ENCODE measurements at places on chromosomes 3 and 15.

- DNase-seq = no peak
Measured at GRCh38 chr15:101210058-101210457, 41.8 kb downstream of the CHSY1 start.

GRCh38 chr3:110589341-110589740, 482.3 kb upstream of the NECTIN3 start:
- no peak for DNase-seq

DNA sequence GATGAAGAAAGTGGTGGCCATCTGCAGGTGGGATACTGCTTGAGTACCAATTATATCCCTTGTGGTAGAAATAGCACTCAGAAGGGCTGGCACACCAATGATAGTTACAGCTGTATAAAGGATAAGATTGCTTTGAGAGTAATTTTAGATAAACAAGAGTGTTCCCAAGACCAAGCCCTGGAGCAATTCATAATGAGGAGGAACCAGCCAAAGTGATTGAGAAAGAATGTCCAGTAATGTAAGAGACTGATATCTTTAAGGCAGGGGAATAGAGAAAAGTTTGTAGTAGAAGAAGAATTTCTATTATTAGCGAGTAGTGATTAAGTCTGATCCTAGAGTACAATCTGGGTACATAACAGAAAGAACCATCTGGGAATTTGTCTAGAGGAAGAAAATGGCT, 945.1 kb downstream of the OTOL1 start:
- DNase-seq = no peak

- no peak for DNase-seq
Measured at GRCh38 chr3:194756460-194756779, 70.7 kb downstream of the FAM43A start.

- no peak for DNase-seq
Measured at GRCh38 chr3:170485696-170486095, 67.0 kb downstream of the CLDN11 start.

DNA sequence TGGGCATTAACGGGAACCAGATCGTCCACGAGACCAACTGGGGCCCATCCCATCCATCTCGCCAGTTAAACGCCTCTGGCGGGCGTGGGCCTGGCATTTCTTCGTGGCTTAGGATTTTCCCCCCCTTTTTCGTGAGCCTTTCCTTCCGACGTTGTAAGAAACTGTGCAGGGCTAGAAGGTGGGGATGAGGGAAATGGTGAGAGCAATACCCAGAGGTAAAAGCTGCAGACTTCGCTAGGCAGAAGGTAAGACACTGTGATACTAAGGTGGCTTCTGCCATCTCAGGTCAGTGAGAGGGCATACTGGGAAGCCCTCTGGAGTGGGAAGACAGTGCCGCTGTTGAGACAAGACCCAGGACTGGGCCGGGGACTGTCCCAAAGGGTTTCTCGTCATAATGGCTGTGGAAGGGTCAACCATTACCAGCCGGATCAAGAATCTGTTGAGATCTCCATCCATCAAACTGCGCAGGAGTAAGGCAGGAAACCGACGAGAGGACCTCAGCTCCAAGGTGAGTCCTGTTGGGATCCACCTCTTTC, 666 bp downstream of the MAPKBP1 start:
- DNase-seq = no peak

DNA sequence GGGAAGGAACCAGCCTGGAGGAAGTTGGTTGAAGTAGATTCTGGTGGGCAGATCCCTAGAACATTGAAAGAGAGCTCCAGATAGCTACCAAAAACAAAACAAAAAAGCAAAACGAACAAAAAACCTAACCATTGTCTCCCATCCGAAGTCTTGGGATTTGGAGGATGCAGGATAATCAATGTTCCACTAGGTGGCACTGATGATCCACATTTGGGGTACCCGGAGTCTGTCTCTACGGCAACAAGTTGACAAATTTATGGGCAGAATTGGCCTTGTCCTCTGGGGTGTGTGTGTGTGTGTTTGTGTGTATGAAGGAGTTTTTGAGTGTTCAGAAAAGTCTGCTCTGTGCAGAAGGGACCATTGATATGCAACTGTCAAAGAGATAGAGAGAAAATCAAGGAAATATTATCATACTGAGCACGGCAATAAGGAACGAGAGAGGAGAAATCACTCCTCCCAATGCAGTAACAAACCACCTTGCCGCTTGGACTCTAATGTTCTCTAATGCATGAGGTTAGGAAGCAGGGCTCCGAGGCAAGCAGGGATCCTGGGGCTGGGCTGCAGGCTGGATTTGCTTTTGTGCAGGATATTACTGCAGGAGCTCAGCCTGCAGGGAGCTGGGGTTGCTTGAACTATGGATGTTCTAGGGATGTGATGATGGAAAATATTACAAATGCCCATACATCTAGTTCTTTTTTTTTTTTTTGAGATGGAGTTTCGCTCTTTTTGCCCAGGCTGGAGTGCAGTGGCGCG, 59.8 kb upstream of the KLHL25 start:
- peak; percentile 29 for DNase-seq

GRCh38 chr3:160384639-160385318, 14.2 kb downstream of the IFT80 start:
- DNase-seq = no peak

DNA sequence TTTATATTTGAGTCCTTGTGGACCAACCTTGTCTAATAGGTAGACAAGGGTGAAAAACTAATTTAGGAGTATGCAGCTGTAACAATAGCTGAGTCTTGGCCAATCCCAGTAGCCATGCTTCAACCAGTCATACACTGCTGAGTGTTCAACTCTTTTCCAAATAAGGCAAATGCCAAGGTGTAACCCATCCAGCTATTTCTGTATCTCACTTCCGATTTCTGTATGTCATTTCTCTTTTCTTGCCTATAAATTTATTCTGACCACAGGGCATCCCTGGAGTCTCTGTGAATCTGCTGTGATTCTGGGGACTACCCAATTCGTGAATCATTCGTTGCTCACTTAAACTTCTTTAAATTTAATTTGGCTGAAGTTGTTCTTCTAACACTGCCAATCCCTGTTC, 93.2 kb downstream of the MAGI1 start:
- no peak for DNase-seq

DNA sequence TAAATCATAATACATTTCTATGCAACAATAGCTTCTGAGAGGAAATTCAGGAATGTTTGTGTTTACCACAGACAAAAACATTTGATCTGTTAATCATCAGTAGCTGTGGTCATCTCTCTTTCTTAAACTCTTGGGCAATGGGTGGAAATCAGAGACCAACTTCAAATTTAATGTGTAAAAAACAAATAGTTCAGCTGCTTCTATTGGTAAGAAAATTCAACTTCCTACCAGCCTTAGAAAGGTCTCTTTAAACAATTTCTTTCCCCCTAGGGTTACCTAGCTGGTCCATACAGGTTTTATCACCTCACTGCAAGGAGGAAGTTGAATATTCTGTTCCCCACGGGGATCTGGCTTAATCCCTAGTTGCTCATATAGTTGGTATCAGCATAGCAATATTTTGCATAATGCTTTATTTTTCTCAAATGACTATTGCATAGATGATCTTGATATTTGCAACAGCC, 20.3 kb upstream of the PPP4R2 start:
- no peak for DNase-seq

DNA sequence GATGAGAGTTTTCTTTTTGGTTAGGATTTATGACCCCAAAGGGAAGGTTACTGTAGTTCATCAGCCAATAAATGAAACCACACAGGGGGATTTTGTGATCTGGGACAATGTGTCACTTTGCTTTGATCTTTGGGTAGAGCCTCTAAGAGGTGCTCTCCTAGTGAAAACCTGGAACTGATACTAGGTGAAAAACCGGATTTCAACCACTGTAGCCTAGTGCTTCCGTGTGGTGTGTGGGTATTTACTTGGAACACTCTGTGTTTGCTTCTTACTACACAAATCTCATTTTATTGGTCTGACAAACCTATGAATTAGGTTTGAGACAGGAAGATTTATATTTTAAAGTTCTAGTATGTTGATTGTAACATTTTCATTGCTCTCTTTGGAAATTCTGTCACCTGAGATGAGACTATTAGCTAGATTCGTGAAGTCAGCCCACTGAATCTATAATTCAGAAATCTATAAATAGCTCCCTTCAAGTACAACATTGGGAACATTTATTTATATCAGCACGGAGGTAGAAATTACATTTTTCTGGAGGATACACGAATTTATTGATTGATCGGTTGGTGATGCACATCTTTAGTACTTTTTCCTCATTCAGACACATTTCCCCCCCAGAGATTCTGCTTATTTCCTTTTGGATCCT, 119.8 kb downstream of the AKAP13 start:
- no peak for DNase-seq

- no peak for DNase-seq
Measured at GRCh38 chr3:33629219-33629618, 88.8 kb downstream of the CLASP2 start.

- DNase-seq = peak; percentile 8
Measured at GRCh38 chr3:88180398-88180999, 30.7 kb downstream of the C3orf38 start.

GRCh38 chr3:172710664-172711453, at the start of gene NCEH1:
Gene NCEH1 (minus strand): TSS chr3:172711067. CDS start chr3:172710984, 83 bp downstream.
- peak; percentile 52 for DNase-seq

GRCh38 chr3:45955017-45955647, 11.9 kb downstream of the CXCR6 start:
- DNase-seq = no peak

DNA sequence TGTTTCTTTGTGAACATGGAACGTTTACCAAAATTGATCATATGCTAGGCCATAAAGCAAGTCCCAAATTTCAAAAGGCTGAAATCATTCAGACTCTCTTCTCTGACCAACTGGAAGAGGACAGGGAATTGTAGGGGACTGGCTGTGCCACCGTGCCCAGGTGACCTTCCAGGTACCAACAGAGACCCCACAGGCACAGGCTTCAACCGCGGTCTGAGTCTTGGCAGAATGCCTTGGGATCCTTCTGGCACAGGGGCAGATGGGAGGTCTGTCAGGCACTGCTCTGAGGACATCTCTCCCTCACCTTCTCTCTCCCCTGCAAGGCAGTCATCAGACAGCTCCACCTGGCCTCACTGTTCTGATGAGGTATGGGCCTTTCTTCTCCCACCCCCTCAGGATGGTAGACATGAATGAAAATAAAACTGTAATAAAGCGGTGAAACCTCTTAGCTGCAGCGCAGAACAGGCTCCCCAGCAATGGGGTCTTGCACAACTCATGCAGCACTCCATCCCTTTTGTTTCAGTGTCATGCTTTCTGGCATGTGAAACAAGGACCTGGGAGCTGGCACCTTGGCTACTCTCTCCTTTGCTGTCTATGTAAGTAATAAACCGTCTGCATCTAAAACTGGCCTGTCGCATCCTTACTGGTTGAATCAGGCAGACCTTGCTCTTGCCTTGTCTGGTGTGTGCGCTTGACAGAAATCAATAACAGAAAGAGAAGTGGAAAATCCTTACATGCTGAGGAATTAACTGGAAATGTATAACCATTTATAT, 289.2 kb downstream of the KLF13 start:
- DNase-seq = no peak

DNA sequence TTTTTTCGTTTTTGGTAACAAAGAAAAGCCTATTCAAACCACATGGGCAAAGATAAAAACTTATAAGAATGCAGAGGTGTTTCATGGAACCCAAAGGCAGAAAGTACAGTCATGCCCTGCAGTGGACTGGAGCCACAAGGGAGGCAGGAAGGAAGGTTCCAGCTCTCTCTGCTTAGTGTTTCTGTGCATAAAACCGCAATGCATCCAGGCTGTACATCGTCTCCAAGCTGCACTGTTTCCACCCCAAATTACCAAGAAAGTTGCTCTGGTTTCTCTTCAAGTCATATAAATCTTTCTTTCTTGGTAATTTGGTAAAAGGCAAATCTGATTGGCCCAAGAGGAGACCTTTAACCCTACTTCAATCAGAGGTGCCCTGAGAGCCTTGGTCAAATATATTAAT, 15.8 kb downstream of the TRAT1 start:
- DNase-seq = no peak

- no peak for DNase-seq
Measured at GRCh38 chr3:13851997-13852637, 27.8 kb downstream of the WNT7A start.

DNA sequence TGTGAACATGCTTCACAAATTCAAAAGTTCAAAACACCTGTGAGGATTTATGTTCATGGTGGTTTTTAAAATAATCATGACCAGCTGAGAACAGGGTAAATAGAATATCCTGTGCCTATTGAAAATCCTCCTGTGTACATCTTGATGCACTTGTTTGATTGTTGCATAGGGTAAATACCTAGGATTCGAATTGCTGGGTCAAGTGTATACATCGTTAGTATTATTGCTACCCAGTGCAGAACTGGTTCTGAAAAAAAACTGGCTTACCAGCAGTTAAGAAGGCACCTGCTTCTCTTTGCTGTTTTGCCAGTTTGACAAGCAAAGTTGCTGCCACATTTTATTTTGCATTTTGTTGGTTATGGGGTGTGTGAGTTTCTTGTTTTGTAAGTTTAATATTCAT, 272.6 kb downstream of the CLSTN2 start:
- no peak for DNase-seq

DNA sequence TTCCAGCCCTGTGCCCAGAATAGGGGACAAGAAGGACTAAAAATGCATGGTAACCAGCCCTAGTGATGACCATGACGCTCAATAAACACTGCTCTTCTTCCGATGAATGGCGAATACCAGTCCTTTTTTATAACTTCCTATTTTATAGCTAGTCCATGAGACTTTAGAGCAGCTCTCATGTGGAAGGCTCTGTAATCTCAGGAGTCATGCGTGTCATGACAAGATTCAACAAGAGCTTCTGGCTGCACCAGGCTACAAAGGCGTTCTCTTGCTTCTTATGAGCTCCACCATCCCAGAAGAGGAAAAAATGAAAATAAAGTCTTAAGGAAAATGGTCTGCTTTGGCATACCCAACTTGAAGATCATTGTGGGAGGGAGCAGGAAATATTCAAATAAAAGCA, 141.0 kb downstream of the TMCO5A start:
- no peak for DNase-seq
